CD8-positive, alpha-beta T cell (primary cell): ENCODE measurements at places on chromosomes 1 and 21.

- no peak for DNase-seq
These were observed 169.2 kb downstream of the ZNF281 start for GRCh38 chr1:200240656-200241055.

DNA sequence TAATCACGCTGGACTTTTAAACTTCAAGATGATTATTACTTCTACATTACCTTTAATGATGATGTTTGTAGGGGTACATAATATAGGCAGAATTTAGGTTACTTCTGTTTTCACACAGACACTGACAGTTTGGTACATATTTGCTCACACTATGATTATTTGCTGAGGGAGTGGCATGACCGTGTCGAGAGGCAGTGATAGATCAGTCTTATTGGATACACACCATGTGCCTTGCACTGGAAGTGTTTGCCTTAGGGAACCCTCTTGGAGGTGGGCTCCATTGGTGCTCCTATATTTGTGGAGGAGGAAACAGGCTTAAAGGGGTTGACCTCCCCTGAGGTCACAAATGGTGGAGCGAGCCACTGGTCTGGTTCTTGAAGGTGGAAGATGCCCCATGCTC is 132.1 kb downstream of the PRDM2 start:
- DNase-seq = no peak

DNA sequence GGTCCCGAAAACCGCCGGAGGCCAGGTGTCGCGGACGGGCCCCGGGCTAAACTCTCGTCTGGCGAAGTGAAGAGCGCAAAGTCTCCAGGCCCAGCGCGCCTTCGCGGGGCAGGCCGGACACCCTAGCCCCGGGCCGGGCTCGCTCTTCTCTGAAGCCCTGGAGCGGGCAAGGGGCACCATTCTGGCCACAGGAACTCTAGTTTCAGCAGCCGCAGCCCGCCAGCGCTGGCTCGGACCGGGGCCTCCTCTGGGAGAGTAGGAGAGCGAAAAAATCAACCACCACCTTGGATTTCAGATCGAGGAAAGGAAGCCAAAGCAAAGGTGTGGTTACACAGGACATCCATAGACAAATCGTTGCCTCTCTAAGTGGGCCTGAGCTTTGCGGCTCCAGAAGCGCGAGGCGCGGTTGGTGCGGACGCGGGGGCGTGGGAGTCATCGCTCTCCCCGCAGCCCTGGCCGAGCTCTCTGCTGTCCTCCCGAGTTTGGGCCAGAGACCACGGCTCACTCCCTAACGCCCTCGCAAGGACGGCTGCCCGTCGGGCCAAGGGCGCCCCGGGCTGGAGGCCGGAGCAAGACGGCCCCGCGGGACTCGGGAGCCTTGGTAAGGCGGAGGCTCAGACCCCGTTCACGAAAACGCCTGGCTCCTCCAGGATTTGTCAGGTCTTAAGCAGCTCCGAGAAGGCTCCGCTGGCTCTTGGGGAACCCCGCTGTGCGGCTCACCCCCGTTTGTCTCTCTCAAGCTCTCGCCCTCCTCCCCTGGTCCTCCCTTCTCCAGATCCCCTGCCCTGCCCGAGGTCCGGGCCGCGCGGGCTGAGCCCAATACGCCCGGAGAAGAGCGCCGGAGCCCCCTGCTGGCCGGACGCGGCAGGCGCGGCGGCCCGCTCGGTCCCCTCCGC is 132.9 kb upstream of the DPYD start:
- peak; percentile 52 for DNase-seq

DNA sequence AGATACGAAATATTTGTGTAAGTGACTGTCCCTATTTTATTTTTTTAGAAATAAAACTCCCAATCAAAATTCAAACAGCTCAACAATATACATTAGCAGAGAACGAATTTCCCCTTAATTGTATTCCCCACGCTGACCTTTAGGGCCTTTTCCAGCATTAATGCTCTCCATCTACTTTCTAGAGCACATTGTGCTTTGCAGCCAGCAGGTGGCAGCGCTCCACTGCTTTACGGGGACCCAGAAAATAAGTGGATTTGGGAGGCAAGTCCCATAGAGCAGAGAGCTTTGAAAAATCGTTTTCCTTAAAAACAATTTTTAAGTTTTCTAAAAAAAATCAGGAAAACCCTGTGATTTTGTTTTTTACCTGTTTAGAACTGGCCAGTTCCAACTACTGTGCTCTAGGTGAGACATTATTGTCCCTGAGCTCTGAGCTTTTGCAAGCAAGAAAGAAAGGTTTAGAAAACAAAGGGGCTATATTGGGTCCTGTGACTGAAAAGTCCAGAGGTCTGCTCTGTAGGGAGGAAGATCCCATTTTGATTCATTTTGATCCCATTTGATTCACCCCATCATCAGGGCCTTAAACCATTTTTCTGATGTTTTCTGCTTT is 144.4 kb upstream of the ZNF644 start:
- peak; percentile 24 for DNase-seq

DNA sequence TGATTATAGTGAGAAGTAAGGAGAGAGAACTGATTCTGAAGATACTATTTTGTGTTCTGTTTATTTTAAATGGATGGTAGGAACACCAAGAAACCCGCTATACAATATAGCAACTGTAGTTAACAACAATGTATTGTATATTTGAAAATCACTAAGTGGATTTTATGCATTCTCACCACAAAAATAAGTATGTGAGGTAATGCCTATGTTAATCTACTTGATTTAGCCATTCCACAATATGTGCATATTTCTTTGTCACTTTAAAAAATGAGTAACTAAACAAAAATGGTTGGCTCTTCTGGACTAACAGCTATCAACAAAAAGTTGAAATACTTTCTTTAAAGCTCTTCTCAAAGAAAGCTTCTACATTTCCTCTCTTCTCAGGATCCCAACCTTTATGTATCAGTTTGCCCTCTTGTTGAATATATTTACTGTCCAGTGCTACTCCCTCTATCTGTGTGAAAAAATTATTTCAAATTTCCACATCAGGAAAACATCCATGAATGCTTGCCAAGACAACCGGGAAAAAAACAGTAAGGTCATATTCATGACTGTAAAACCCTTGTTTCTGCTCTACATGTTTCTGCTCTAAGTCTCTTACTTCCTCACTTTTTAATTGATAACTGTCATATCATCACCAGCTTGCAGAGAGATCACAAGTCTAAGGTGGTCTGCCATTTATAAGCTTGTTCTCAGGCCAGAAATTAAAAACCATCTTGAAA is 27.0 kb downstream of the CLCA4 start:
- DNase-seq = no peak

GRCh38 chr21:37564341-37564923 is 197.9 kb downstream of the DYRK1A start:
- peak; percentile 71 for DNase-seq

GRCh38 chr1:119485201-119485600 is 21.8 kb upstream of the HSD3B1 start:
- no peak for DNase-seq

GRCh38 chr1:167518331-167518700 is at the start of gene CD247:
Gene CD247, minus strand, starts transcription at chr1:167518529. Its CDS starts 64 bp downstream, at chr1:167518465.
- DNase-seq = peak; percentile 86

GRCh38 chr21:45765375-45765774 is 121.8 kb downstream of the PCBP3 start:
- no peak for DNase-seq

GRCh38 chr21:43708745-43709381 is 10.1 kb upstream of the PDXK start:
- no peak for DNase-seq

DNA sequence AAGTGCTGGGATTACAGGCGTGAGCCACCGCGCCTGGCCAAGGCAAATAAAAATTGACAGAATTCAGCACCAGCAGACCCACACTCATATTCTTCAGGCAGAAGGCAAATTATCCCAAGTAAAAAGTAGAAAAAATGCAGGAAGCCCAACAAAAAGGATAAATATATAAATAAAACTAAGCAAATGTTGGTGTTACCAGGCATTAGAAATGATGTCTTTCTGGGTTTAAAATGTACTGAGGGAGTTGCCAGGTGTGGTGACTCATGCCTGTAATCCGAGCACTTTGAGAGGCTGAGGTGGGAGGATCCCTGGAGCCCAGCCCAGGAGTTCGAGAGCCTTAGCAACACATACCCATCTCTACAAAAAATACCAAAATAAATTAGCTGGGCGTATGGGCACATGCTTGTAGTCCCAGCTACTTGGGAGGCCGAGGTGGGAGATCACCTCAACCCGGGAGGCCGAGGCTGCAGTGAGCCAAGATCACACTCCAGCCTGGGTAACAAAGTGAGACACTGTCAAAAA is 6.3 kb downstream of the INTS11 start:
- no peak for DNase-seq

DNA sequence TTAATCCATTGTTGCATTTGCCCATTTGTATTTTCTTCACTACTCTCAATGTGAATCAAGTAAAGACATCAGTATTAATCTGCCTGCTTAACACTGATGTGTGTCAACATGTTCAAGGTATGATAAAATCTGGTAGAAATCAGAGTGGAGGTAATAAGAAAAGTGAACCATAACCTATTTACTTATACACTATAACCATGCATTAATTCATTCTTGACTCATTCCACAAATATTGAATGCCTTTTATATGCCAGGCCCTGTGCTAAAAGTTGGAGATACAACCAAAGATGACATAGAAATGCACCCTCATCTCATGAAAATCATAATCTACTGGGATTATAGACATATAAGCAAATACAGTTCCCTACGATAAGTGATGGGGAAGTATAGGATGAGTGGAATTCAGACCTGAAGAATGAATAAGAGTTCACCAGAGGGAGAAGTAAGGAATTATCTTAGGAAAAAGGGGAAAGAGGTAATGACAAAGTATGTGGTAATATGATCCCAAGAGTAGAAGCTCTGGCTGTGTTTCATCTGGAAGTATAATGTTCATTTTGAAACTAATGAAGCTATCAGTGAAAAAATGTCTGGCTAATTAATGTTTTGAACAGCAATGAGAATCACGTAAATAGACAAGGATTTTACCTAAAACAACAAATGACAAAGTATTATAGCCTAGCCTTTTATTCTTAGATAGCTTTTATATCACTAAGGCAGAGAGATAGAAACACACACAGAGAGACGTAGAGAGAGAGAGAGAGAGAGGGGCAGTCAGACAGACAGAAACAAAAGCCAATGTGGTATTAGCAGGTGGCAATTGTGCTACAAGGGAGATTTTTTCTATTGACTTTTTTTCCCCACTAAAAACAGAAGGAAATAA is 7.0 kb upstream of the RWDD3 start:
- DNase-seq = no peak

GRCh38 chr1:81525085-81525484 is 275.6 kb upstream of the ADGRL2 start:
- DNase-seq = no peak

- no peak for DNase-seq
These were observed 167.9 kb downstream of the TNFSF18 start for GRCh38 chr1:172882791-172883386.

- peak; percentile 58 for DNase-seq
These were observed 553 bp upstream of the STMN1 start for GRCh38 chr1:25906644-25907300.

DNA sequence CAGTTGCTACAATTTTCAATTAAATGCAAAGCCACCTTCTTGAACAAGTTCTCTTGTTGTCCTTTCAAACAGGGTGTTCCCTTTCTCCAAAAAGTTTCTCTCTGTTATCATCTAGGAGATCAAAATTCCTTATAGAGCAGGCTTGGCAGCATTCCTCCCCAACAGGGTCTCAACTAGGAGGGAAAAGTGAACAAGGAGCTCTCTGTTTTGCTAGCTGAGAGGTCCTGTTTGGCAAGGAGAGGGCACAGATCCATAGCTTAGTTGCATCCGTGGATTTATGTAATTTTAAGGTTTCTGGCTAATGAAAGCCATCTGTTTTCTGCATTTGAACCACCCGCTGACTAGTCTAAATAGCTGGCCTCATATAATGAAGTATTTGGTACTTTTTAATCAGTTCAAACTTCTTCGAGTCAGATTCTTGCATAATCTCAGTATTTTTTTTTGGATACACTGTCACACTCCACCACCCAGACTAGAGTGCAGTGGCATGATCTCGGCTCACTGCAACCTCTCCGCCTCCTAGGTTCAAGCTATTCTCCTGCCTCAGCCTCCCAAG is 54.0 kb downstream of the APP start:
- no peak for DNase-seq
